ENCODE measurements at places on chromosomes 5 and 9.

GRCh38 chr5:119708076-119708790, 78.9 kb downstream of the FAM170A start:
- no peak for DNase-seq

- no peak for DNase-seq
Observed at GRCh38 chr9:125694478-125694877, 12.5 kb downstream of the MAPKAP1 start.

GRCh38 chr5:115641948-115642347, 16.1 kb upstream of the TMED7 start:
- no peak for DNase-seq

DNA sequence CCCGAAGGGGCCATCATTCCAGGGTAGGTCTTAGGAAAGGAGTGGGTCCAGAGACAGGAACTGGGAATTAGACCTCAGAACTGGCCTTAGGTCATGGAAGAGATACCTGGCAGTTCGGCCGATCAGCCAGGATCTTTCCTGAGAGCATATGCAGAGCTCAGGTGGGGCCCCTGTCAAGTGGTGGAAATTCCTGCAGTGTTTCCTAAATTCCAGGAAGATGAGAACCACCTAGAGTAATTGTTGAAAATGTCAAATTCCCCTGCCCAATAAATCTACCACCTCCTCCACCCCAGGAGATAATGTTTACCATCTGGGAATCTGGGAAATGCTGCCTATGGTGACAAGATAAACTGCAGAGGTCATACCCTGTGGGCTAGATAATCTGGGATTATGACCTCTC, 14.6 kb downstream of the TMEM171 start:
- no peak for DNase-seq

All from DND-41 (cell line).